ENCODE measurements at places on chromosomes 7 and 10. TPM values are rescaled to one million over a fixed set of nuclear protein-coding genes. Genes with fewer than 3 reads are reported as not detected.

GRCh38 chr10:84188815-84189214 is 5.5 kb upstream of the CDHR1 start:
- no peak for DNase-seq

GRCh38 chr7:8444468-8444769 is 11.0 kb downstream of the NXPH1 start:
- DNase-seq, result no peak

DNA sequence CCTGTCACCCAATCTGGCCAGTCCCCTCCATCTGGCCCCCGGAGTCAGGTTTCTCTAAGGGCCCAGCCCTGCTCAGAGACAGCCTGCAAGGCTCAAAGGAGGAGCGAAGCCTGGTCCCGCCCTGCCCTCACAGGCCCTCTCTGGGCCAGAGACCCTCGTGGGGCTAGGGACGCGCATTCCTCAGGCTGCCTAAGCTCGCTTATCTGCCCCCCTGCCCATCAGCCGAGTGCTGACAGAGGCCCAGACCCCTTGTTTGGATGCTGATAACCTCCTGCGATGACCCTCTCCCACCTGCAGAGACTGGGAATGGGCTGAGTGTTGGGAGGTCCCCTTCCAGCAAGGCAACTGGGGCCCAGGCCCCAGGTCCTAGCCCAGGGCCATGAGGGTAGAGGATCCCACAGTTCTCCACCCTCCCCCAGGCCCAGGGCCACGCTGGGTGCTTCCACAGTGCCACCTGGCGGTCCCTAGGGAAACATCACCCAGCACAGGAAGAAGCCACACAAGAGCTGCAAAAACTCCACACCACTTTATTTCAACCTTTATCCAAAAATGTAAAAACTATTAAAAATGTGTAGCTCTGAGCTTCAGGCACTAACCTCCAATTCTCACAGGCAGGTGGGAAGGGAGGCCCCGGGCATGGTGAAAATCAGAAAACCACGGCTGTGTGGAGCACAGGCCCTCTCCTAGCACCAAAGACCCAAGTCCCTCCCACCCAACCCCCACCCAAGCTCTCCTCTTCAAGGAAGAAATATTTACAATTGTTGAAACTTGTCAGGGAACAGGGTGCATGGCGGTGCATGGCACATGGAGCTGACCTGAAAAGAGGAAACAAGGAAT is 2.2 kb downstream of the NPM3 start:
- no peak for DNase-seq

GRCh38 chr10:63843107-63843506 is 321.9 kb downstream of the REEP3 start:
- DNase-seq, result no peak

The ZNF138 gene
- total RNA-seq, result 7.3 TPM

The CCM2 gene
- total RNA-seq, result 40.5 TPM
